Ammon's horn (tissue), 1 donor: ENCODE measurements at places on chromosomes 1 and 21.
A peak's percentile ranks its signal among the peaks of the same experiment; 100 is the strongest.

DNA sequence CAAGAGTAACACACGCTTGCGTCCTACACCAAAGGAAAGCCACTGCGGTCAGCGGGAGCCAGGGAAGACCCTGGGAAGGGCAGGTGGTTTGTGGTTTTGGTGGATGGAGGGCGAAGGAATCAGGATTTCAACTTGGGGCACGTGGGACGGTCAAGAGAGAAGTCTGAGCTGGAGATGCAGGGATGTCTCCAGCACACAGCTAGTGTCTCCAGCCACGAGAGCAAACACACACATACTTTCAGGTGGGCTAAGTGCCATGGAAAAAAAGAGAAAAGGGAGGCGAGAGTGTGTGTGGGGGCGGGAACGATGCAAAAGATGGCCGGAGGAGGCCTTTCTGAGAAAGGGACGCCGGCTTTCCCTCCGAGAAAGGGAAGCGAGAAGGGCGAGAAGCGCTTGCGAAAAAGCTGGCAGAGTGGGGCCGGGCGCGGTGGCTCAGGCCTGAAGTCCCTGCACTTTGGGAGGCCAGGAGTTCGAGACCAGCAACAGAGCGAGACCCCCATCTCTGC lies 1.4 kb upstream of the SRRM1 start:
- DNase-seq = peak; percentile 11

DNA sequence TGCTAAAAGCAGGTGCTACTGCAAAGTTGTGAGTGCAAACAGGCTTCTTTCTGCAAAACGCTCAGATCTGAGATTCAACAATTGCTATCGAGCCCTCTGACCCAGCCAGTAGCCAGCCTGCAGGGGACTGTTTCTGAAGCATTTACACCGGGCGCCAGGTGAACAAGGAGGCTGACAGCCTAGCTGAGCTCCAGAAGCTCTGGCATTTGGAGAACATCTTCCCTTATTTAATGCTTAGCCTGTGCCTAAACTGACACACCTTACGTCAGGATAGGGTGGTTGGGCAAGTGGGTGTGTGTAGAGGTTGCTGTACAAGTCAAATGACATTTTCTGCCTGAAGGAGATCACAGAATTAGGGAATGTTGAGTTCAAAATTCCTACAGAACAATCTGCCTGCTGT lies 15.8 kb upstream of the PLA2G2C start:
- DNase-seq = no peak

GRCh38 chr1:1325288-1326074 lies 879 bp downstream of the CPTP start:
- DNase-seq = no peak

GRCh38 chr1:208587110-208587509 lies 342.9 kb upstream of the PLXNA2 start:
- DNase-seq = no peak

DNA sequence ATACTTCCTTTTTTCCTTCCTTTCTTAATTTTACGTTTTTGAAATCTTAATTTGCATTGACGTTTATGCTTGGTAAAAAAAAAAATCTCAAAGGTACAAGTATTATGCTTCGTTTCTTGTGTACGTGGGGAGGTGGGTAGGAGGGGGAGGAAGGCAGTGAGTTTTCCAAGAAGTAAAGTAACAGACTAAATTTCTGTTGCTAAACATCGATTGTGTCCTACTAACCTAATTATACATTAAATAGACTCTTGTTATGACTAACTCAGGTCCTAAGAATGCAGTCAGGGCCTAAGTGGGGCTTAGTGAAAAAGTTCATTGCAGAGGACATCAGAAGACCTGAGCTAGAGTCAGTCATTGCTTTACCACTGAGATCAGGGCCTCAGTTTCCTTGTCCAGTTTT lies 17.5 kb downstream of the NEK7 start:
- no peak for DNase-seq

- no peak for DNase-seq
Measured at GRCh38 chr1:219085082-219085481, 88.6 kb upstream of the LYPLAL1 start.

GRCh38 chr1:61839679-61840078 lies 97.4 kb downstream of the PATJ start:
- no peak for DNase-seq

- DNase-seq = peak; percentile 85
Measured at GRCh38 chr1:203271018-203271743, 34.1 kb upstream of the BTG2 start.

- no peak for DNase-seq
Measured at GRCh38 chr1:89794406-89794805, 26.4 kb upstream of the LRRC8D start.

- no peak for DNase-seq
Measured at GRCh38 chr1:93628681-93629080, 53.0 kb downstream of the BCAR3 start.

- DNase-seq = no peak
Measured at GRCh38 chr1:16984717-16985116, 4.3 kb upstream of the MFAP2 start.

GRCh38 chr21:26751305-26751704 lies 93.9 kb downstream of the ADAMTS1 start:
- DNase-seq = no peak

DNA sequence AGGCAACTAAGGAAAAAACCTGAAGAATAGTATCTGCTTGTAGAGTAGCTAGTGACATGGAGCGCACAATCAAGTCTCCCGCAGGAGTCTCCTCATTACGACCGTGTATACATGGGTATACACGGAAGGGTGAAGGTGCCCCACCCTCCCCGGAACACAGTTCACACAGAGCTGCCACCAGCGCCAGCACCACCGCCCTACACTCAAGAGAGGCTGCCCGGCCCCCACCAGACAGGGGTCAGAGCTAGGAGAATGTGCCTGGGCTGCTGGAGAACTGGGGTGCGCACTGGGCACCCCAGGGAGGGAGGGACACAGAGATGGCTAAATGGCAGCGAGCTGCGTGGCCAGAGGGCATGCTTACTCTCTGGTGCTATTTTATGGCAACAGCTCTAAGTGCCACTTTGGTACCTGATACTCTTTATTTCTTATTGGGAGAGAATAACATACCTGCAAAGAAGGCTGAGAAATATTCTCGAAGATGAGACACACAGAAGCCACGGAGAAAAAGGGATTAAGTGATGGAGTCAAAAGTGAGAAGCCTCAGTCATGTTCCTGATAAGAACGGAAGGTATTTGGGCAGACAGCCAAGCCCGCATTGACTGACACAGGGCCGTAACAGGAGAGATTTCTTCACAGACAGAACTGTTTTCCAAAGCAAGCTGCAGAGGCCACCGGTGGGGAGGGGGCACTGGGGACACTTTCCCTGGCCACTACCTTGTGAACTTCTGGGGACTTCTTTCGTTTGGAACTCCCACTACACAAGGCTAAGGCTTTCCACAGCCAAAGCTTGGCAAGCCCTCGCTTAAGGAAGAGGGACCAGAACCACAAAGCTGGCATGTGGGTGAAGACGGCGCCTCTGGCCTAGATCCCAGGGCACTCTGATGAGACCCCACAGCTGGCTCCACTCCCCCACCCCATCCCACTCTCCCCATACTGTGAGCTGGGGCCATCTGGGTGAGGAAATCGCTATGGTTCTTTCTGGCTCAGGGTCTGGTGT lies 108.0 kb downstream of the PGBD5 start:
- no peak for DNase-seq

DNA sequence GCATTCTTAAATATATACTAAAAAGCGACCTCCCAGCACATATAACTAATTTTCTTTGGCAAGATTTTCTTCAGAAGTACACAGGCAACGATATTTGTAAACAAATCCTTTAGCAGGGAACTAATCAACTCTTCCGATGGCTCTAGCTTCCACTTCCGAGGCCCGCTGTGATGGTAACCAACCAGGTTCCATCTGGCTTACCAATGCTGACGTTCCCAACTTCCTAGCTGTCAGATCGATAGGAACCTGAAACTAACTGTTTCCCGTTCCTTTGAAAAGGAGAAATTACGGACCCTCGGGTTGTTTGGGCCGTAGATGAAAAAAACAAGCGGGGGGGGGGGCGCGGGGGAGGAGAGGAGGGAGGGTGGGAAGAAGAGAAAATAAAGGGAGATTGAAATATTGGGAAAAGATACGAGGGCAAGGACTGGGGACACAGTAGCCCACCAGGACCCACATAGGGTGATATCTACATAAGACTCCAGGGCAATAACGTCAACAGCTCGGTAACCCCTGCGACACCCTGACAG lies 513 bp downstream of the GTF2B start:
- peak; percentile 76 for DNase-seq

GRCh38 chr1:235336903-235337302 lies 8.5 kb downstream of the GGPS1 start:
- DNase-seq = peak; percentile 18

- DNase-seq = no peak
Measured at GRCh38 chr1:94543893-94544635, 2.5 kb upstream of the F3 start.

- DNase-seq = no peak
Measured at GRCh38 chr1:204530932-204531331, 14.7 kb downstream of the MDM4 start.

GRCh38 chr1:58768971-58769808 lies 14.7 kb downstream of the JUN start:
- DNase-seq = peak; percentile 72

DNA sequence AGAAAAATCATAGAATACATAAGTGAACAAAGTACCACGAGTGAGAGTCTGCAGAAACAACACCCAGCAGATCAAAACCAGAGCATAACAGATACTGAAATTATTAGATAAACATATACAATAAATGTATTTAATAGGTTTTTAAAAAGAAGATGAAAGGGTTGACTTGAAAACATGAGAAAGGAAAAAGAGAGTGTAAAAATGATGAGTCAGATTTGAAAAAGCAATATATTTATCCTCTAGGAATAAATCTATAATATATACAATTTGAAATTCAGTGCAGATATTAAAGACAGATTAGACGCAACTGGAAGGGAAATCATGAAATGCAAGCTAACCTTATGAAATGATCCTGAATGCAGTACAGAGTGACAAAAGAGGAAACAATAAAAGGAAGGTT lies 170.2 kb upstream of the RUNX1 start:
- DNase-seq = no peak

GRCh38 chr1:150516616-150517015 lies 1.1 kb downstream of the FALEC start:
- no peak for DNase-seq

DNA sequence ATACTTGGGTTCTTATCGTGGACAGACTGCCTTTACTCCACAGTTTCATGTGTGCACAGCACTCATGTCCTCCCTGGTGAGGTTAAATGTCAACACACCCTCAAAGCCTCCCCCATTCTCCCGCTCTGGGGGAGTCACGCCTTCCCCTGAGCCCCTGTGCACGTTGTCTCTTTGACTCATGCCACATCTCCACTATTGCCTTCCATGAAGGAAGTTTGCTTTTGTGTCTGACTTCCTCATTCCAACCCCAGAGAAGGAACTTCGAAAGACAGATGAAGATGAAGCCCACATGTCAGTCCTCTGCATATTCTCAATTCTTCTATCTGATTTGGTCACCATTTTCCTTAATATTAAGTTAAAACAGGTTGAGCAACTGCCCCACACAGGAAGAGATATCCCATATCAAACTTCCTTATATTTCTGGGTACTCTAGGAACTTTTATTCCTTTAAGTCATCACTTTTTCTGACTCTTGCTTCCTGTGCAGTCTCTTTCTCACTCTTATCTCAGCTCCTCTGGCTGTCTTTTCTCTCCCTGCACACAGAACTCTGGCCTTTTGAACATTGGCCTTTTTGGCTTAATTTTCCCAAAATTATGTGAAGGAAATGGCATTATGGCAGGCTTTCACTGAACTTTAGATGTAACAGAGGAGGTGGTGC lies 41.5 kb downstream of the C4BPA start:
- DNase-seq = peak; percentile 16

DNA sequence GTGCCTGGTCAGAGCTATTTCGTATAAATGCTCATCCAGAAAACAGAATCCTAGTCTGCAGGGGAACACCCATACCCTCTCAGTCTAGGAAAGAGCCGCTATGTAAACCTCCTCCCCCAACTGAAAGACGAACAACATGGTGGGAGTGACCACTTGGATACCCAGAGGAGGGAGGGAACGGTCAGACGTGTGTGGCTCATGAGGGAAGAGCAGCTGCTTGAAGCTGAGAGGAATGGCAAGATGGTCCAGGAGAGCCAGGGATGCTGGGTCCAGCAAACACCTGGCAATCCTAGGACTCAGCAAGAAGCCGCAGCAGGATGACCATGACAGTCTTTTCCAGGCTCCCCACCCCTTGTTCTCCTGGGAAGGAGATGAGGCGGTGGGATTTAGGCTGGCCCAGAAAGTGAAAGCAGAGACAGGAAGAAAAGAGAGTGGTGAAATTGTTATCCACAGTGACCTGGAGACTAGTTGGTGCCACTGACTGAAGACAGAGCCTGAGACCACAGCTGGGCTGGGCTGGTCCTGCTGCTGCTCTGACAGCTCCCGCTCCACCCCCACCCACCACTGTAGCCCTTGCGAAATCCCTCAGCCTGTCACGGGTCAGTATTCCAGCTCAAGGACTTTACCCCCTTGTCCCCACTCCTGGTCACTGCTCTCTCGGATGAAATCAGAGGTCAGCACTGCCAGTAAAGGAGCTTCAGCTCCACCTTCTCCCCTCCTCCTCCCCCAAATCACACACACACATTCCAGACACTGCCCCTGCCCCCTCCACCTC lies 3.6 kb downstream of the CERS2 start:
- DNase-seq = peak; percentile 62

DNA sequence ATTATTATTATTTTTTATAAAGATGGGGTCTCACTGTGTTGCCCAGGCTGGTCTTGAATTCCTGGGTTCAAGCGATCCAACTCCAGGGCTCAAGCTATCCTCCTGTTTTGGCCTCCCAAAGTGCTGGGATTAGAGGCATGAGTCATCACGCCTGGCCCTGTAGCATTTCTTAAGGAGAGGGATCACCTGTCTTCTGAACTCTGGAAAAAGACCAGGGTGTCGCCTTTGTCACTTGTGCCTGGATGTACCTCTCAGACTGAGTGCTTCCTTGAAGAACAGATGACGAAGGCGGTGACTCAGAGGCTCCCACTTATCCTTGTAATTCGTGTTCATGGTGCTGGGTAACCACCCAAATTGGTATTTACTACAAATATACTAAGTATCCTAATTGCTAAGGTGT lies 2.4 kb upstream of the CGN start:
- no peak for DNase-seq

- peak; percentile 41 for DNase-seq
Measured at GRCh38 chr21:16169102-16169511, 439.3 kb downstream of the USP25 start.

DNA sequence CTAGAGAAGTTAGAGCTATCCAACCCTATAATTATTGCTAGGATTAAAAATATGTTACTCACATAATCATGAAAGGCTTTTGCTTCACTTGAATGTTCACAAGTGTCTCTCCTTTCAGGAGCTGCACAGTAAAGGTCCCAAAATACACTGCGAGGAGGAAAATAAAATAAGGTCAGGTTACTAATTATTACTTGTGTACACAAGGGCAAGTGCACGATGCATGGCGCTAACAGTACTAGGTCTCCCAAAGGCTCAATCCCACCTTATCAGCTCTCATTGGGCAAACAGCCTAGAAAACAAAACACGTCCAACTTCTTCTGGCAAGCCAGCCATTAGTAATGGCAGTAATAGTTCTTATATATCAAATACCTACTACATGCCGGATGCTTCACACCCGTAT lies 4.4 kb downstream of the SSBP3 start:
- no peak for DNase-seq
